CD4-positive, alpha-beta T cell treated with Interleukin-2 at 100 ng/mL for 4 hours (primary cell): ENCODE measurements at places on chromosomes 3 and 15.

DNA sequence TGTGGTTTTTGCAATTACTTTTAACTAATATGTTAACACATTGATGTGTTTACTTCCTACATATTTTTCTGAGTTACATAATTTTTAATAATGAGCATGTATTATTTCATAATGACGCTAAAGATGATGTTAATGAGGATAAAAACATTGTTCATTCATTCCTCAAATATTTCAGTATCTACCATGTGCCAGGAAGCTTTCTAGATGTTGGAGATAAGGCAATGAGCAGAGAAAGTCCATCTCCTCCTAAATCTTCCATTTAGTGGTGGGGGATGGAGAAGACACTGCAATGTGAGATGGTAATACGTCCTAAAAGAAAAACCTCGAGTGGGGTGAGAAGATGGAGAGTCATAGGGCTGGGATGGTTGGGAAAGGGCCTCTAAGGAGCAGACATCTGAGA lies 132.7 kb downstream of the MYLK start:
- DNase-seq = no peak

GRCh38 chr15:41746802-41747201 lies 27.5 kb upstream of the MAPKBP1 start:
- no peak for DNase-seq

DNA sequence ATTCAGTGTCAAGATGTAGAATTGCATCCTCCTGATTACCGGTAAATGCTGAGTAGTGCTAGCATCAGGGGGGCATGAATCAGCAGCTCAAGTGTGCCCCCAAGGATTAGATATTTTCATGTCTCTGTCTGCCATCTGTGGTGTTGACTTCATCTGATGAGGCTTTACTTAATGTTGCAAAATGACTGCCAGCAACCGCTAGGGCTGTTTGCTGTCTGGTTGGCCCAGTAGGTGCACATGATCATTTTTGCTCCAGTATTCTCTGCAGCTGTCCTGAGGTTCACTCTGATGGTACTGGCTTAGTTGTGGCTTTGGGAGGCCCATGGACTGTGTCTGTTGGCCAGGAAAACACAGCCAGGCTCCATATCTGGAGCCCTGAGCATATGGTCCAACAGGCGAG lies 316.4 kb downstream of the SOX2 start:
- DNase-seq = no peak

DNA sequence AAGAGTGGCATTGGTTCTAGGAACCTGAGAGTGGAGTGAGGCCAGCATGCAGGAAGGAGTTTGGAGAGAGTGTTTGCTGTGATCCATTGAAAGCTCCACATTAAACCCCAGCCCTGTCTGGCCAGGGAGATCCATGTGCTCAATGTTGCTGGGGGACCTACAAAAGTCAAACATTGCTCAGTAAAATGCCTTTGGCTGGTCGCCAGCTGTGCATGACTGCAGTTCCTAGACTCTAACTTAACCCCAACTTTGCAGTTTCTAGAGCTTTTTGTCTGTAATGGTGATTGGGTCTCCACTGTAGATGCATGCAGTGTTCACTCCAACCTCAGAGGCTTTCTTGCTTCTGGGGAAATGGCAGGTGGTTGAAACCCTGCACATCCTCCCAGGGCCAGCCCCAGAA lies 99.7 kb upstream of the ABHD17C start:
- no peak for DNase-seq

DNA sequence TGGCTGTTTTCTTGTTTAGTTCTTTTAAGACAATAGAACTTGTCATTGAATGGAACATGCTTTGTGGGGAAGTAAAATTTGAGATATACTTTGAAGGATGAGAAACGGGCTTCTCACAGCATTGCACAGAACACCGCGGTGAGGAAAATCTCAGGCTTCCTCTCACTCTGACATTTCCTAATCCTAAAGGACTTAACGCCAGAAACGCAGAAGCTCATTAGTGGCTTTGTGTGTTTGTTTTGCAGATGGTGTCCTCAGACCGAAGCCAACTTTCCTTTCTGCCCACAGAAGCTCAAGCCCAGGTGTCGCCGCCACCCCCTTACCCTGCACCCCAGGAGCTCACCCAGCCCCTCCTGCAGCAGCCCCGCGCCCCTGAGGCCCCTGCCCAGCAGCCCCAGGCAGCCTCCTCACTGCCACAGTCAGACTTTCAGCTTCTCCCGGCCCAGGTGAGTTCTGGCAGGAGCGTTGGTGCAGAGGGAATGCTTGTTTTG lies 78.9 kb upstream of the BLM start:
- no peak for DNase-seq

GRCh38 chr3:88152841-88153240 lies 3.1 kb downstream of the C3orf38 start:
- DNase-seq = no peak

GRCh38 chr3:48695393-48695753 lies 9.7 kb upstream of the NCKIPSD start:
- no peak for DNase-seq

- no peak for DNase-seq
Measured at GRCh38 chr3:172346161-172346560, 102.1 kb downstream of the GHSR start.

DNA sequence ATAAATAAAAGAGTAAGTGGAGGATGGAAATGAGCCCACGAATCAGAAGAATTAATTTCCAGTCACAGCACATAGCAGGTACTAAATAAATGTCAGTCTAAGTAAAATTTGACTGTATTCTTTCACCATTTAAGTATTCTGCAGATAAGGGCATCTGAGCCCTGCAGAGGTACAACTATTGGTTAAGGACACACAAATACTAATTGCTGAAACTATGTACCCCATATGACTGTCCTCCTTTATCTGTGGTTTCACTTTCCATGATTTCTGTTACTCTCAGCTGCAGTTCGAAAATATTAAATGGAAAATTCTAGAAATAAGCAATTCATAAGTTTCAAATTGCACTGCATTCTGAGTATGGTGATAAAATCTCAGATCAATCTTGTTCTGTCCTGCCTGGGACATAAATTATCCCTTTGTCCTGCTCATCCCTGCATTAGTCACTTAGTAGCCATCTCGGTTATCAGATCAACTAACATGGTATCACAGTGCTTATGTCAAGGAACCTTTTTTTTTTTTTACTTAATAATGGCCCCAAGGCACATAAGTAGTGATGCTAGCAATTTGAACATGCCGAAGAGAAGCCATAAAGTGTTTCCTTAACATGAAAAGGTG lies 95.1 kb downstream of the LSAMP start:
- no peak for DNase-seq

DNA sequence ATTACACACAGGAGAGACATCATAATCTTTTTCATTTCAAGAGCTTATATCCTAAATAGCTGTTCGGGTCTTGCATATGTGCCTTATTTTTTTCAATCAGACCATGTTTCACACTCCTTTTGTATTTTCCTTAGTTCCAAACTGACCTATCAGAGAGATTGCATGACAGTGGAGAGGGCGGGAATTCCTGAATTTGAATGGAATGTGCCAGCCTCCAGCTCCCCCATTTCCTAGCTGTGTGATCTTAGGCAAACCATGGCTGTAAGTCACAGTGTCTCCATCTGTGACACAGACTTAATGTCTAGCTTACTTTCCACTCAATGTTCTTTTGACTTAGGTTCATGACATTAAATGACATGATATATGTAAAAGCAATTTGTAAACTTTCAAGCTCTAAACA lies 62.0 kb upstream of the CSTA start:
- DNase-seq = no peak

- DNase-seq = no peak
Measured at GRCh38 chr3:124126436-124127023, 134.6 kb upstream of the ROPN1 start.

DNA sequence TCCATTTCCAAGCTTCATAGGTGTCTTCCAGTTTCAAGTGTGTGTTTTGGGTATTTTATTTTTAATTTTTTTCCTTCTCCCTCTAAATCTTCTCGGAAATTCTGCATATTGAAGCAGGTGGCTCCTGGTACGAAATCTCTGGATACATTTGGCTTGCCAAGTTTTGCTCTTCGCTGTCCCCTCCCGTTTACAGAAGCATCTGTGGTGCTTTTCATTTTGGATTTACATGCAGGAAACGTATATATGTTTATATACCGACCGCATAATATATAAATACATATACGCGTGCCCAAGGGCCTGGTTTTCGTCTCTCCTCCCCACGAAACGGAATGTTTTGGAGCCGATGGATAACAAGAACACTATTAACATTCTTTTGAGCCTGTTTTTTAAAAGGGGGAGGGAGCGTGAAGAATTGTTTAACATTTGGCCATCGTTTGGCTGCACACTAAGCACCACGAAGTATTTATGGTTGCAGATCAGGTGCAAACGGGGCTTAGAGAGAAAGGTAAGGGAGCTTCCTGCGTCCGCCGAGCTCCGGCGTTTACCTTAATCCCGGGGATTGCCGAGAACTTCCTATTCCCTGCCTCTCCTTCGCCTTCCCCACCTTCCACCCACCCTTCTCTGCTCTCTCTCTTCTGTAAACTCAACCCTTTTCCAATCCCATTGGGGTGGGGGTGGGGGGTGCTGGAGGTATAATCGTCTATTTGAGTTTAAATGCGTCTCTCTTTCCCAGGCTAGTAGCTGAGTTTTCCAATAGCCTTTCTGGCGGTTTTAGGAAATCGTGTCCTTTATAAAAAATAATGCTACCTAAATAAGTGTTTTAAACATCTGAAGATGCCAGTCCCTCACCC lies 1.1 kb upstream of the NLGN1 start:
- no peak for DNase-seq

GRCh38 chr3:185341616-185342458 lies 21.1 kb upstream of the MAP3K13 start:
- no peak for DNase-seq

DNA sequence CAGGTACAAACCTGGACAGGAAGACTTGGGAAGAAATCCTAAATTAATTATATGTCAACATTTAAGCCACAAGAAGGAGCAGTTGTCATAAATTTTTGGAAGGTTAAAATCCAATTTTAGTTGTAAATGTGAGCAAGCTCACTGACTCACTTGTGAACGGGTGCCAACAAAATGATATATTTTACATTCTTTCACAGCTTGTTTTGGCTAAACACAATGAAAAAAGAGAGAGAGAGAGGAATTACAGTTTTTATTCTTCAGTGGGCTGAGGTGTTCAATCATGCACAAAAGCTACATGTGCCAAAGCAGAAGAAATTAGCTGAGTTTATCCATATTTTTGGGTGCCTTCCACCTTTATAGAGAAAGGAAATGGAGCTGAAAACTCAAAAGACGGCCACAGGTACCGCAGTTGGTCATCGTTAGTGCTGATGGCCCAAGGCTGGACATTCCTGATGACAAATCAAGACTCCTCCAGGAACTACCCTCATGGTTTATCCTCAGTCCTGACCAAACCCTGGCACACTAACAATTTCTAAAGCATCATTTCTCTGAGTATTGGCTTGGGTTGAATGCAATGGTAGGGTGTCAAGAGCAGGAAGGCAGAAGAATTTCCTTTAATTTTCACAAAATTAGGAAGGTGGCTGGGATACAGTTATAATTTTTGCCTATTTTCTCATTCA lies 37.6 kb upstream of the WNT5A start:
- no peak for DNase-seq

- DNase-seq = no peak
Measured at GRCh38 chr3:145815707-145816413, 345.1 kb downstream of the PLOD2 start.

DNA sequence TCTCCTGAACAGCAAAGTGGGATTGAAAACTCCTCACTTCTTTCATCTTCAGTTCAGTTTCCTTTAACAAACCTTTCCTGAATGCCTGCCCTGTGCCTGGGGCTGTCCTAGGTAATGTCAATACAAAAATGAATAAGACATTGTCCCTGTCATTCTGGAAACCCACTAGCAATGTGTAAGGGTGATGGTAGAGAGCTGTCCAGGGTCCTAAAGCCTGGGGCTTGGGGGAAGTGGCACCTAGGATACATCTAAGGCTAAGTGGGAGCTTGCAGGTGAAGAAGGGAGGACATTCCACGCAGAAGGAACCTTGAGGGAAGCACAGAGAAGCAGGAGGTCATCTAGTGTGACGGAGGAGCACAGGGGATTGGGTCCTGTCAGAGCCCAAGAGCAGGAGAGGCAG lies 212.7 kb upstream of the PPP2R3A start:
- no peak for DNase-seq

GRCh38 chr15:89783111-89783860 lies 7.2 kb downstream of the MESP2 start:
- DNase-seq = no peak

- no peak for DNase-seq
Measured at GRCh38 chr3:190558796-190559195, 44.9 kb downstream of the IL1RAP start.

- no peak for DNase-seq
Measured at GRCh38 chr3:187169231-187169960, 27.9 kb upstream of the RTP1 start.

DNA sequence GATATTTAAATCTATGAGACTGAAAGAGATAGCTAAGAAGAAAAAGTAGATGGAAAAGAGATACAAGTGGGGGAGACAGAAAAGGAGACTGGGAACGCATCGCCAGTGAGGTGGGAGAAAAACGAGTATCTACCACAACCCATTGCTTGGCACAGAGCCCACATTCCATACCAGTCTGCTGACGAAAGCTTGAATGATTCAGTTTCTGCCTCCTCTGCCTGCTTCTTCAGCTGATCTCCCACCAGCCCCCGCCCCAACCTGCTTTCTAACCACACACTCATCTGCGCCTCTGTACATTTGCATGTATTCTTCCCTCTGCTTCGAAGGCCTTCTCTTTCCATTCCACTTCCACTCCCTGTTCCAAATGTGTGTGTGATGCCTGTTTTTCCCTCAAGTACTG lies 188.1 kb downstream of the USP13 start:
- no peak for DNase-seq

- no peak for DNase-seq
Measured at GRCh38 chr3:188008582-188009213, 145.3 kb upstream of the LPP start.

DNA sequence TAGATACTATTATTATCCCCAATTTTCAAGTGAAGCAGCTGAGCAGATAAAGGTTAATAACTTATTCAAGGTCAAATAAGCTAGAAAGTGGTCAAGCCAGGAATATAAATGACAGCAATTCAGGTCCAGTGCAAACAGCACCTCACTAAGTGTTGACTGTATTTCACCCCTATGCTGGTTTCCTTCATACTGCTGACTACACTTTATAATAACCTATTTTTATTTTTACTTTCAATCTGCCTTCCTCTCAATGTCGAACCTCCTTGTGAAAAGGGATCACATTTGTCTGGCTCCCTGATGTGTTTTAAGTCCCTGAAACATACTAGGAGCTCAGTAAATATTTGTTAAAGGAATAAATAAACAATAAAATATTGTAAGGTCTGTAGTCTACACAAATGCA lies 146.1 kb downstream of the NAALADL2 start:
- DNase-seq = no peak

- no peak for DNase-seq
Measured at GRCh38 chr3:156762631-156763185, 63.4 kb upstream of the LEKR1 start.

- DNase-seq = no peak
Measured at GRCh38 chr15:72770673-72771328, 12.8 kb downstream of the ADPGK start.

DNA sequence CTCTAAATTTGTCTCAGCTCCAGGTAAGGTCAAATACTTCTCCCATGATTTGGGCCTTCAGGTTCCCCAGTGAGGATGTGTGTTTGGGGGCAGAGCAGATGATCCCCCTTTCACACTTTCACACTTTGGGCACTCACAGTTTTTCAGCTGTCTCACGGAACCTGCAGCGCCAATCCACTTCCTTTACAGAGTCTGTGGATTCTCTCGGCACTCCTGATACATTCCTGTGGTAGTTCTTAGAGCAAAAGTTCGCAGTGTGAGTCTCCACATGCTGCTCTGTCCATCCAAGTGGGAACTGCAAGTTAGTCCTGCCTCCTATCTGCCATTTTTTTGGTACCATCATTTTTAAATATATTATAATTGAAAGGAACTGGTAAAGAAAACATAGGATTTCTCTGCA lies 20.2 kb upstream of the CPOX start:
- DNase-seq = no peak

GRCh38 chr3:179100652-179101051 lies 29.0 kb upstream of the ZMAT3 start:
- no peak for DNase-seq
